ENCODE measurements at places on chromosomes 3 and 15. TPM values are rescaled to one million over a fixed set of nuclear protein-coding genes. Genes with fewer than 3 reads are reported as not detected.

DNA sequence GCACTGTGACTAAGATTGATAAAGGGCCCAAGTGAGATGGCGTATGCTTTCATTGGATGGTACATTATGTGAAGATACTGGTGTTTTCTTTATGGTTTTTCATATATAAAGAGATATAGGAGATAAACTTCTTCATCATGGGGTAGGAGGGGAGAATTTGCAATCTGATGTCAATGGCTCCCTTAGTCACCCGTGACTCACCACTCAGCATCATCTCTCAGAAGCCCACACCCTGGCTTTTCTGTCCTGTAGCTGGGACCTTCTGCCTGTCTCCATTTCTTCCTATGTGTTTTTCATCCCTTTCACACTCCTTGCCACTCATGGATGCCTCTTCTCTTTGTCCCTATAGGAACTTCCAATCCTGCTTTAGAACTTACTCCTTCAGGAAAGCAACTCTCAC is 114.3 kb upstream of the SEMA6D start:
- H3K27ac ChIP-seq = no peak overlapping the region
- no peak for DNase-seq
- H3K4me3 ChIP-seq = no peak overlapping the region
- no peaks in the 10 kb centered on the region for H3K4me1 ChIP-seq
- no peaks in the 10 kb centered on the region for H3K27me3 ChIP-seq

GRCh38 chr3:126571078-126571477 is 12.3 kb upstream of the C3orf22 start:
- no peak overlapping the region for H3K27ac ChIP-seq
- H3K36me3 ChIP-seq = no peaks in the 10 kb centered on the region
- no peak for DNase-seq
- H3K4me3 ChIP-seq = no peak overlapping the region

DNA sequence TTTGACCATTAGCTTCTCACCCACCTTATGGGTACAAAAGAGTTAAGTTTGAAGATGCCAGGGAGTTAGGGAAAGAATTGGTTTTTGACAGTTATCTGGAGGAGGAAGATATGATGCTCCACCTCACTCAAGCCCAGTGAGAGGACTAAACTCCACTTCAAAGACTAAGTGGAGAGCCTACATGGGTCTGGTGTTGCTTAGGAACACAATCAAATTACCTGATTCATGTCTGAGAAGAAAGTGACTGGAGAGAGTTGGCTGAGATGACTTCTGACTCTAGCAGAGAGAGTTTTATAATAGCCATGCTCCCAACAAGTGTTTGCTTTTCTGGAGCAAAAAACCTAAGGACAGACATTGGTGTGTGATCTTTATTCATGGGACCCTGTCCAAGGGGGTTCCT is 43.3 kb downstream of the SUCNR1 start:
- no peak overlapping the region for H3K27ac ChIP-seq
- H3K4me1 ChIP-seq = no peaks in the 10 kb centered on the region
- H3K36me3 ChIP-seq = no peaks in the 10 kb centered on the region
- no peak overlapping the region for H3K4me3 ChIP-seq
- no peak for DNase-seq

MYO5C gene
- 74.7 TPM for total RNA-seq

GRCh38 chr3:183555541-183556081 is at the start of gene KLHL6:
KLHL6 (minus strand) TSS chr3:183555706; CDS start chr3:183555653, 53 bp downstream.
- H3K27ac ChIP-seq = peak within 1 kb of the TSS; percentile 72
- H3K4me1 ChIP-seq = peaks cover 14% of the 10 kb centered on the region
- DNase-seq = peak; percentile 70
- H3K36me3 ChIP-seq = no peaks in the 10 kb centered on the region
- peak within 1 kb of the TSS; percentile 52 for H3K4me3 ChIP-seq

DNA sequence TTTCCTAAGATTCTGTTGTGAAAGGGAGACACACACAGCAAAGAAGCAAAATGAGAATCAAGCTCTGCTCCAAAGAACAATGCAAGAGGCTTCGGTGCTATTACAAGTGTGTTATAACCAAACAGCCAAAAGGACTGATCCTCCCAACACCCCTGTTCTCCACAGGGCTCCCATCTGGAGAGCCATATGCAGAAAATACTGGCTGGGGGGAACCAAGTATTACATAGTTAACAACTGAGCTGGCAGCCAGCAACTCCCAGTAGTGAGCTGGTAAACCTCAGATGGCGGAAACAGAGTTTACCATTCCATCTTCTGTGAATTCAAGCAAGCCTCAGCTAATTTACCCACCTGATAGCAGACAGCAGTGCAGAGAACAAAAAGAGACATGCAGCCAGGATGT is 156.4 kb downstream of the NTRK3 start:
- H3K4me3 ChIP-seq = no peak overlapping the region
- H3K36me3 ChIP-seq = no peaks in the 10 kb centered on the region
- H3K27ac ChIP-seq = no peak overlapping the region
- no peak for DNase-seq
- no peaks in the 10 kb centered on the region for H3K27me3 ChIP-seq
- H3K4me1 ChIP-seq = no peaks in the 10 kb centered on the region

DNA sequence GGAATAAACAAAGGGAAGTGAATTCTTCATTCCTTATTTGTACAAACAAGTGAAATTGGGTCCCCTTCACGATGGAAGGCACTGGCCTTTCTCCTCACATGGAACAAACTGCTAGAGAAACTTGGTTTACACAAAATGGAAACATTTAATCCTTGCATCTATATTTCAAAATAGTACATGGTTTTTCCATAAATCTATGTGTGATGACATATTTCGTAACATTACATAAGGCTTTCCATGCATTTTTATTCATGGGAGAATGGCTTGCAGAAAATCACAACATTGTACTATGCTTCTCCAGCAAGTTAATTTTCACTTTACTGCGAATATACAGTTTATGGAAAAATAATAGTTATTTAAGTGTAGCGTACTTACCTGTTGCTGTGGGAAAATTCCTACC is 81.0 kb upstream of the CDIN1 start:
- DNase-seq = no peak
- no peaks in the 10 kb centered on the region for H3K27me3 ChIP-seq
- H3K36me3 ChIP-seq = no peaks in the 10 kb centered on the region

- DNase-seq = no peak
- H3K4me3 ChIP-seq = no peak overlapping the region
- H3K4me1 ChIP-seq = no peaks in the 10 kb centered on the region
- H3K27ac ChIP-seq = no peak overlapping the region
- no peaks in the 10 kb centered on the region for H3K36me3 ChIP-seq
Measured at GRCh38 chr3:63022114-63022513, 146.9 kb upstream of the CADPS start.

MRAS gene
- total RNA-seq = 55.4 TPM

CLRN1 gene
- total RNA-seq = not detected

DNA sequence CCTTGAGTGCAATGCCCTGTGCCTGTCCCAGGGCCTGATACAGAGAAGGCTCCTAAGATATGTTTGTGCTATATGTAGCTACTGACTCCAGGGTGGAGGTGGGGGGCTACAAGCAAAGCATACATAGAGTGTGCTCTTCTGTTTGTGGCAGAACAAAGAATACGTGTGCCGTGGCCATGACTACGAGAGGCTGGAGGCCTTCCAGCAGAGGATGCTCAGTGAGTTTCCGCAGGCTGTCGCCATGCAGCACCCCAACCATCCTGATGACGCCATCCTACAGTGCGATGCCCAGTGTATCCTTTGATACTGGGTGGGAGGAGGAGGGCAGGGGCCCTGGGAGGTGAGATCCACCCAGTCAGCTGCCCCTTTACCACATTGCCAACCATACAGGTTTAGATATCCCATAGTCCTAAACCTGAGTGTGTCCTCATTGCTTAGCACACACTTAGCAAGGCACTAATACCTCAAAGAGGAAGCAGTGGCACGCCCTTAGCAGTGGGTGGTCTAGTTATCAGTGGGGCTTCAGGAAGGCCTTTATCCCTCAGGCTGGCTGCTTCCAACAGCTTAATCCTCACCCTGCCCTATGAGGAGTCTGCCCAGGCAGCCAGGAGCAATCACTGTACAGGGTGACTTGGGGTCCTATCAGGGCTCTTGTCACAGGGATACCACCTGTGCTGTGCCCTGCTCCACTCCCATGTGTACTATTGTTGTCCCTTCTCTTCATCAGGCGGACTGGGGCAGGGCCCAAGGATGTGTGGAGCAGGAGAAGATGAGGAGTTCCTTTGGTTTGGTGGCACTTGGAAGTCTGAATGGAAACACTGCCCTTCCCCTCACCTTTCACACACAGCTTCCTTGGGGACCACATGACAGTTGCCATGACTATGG is 30.1 kb upstream of the MANF start:
- DNase-seq = no peak
- H3K4me3 ChIP-seq = no peak overlapping the region
- no peaks in the 10 kb centered on the region for H3K4me1 ChIP-seq
- H3K27ac ChIP-seq = no peak overlapping the region

DNA sequence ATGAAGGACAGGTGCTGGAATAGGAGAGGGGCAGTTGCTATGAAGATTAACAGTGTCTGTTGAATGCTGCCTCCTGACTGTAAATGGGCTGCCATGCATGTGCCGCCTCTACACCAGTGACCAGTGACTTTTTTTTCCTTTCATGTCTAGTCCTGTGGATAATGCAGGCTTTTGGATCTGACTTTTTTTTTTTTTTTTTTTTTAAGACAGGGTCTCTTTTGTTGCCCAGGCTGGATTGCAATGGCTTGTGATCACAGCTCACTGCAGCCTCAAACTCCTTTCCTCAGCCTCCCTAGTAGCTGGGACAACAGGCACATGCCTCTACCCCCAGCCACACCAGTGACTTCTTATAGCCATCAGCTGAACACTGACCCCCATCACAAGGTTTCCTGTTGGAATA is 41.2 kb upstream of the AGBL1 start:
- DNase-seq = no peak
- no peak overlapping the region for H3K27ac ChIP-seq
- no peaks in the 10 kb centered on the region for H3K36me3 ChIP-seq
- no peak overlapping the region for H3K4me3 ChIP-seq
- peaks cover 5% of the 10 kb centered on the region for H3K27me3 ChIP-seq

DNA sequence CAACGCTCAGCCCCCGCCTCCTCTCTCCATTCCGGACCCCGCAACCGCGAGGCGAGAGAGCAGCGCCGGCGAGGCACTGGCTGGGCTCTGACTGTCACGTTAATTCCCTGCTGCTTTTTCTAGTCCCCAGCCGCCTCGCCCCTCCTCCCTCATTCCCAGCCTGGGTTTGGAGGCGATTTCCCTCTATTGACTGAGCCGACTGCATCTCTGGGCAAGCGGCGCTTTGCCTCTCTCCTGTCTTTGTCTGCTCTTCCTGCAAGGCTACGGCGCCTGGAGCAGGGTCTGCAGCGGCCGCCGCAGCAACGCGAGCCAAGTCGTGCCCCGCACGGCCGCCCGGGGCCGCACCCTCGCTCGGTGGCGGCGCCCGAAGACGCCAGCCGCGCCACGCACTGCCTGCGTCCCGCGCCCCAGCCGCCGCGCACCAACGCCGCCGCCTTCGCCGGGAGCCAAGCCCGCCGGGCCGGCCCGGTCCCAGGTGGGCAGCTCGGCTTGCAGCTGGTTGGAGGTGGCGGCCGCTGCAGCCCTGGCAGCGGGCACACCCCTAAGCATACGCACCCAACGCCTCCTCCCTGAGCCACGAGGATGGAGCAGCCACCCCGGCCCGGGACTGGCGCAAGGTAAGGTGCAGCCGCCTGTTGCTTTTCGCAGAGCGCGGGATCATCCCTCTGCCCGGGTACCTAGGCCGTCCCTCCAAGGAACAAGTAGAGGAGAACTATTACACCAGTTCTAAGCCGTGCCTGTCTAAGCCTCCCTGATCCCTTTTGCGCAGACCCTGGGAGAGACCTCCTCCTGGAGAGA is at the start of gene LRRC3B:
TSS of gene LRRC3B (plus strand) at position 152 of the 798 bp plus-strand sequence. CDS start 86,901 bp downstream, outside the sequence.
- H3K4me3 ChIP-seq = peak within 1 kb of the TSS; percentile 42
- peaks cover 18% of the 10 kb centered on the region for H3K4me1 ChIP-seq
- H3K27me3 ChIP-seq = peaks cover 39% of the 10 kb centered on the region
- no peak within 1 kb of the TSS for H3K27ac ChIP-seq
- peak; percentile 44 for DNase-seq

DNA sequence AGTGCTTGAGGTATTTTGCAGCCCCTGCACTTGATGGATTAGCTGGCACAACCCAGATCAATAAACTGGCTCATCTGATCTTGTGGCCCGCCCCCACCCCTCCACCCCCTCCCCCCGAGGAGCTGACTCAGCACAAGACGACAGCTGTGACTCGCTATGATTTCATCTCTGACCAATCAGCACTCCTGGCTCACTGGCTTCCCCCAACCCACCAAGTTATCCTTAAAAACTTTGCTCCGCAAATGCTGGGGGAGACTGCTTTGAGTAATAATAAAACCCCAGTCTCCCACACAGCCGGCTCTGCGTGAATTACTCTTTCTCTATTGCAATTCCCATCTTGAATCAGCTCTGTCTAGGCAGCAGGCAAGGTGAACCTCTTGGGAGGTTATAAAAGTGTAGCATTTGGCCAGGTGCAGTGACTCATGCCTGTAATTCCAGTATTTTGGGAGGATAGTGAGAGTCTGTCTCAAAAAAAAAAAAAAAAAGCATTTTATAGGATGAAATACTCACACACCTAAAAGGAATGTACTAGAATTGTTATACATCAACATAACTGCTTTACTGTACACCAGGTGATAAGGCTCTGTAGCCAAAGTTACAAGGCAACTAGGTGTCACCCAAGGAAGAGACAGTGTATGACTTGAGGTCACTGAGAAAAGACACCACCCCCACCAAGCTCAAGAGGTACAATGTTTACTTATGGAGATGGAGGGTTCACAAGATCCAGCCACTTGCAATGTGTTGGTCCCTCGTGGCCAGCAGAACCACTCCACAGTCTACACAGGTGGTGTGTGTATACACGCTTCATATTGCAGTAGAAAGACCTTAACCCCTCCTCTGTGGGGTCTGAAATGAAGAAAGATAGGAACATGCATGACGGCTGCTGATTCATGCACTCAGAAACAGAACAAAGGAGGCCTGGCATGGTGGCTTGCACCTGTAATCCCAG is 8.6 kb downstream of the ZNF445 start:
- no peak overlapping the region for H3K4me3 ChIP-seq
- no peaks in the 10 kb centered on the region for H3K27me3 ChIP-seq
- H3K36me3 ChIP-seq = peaks cover 27% of the 10 kb centered on the region

CA12 gene
- 4.9 TPM for total RNA-seq

- no peak overlapping the region for H3K27ac ChIP-seq
- H3K4me3 ChIP-seq = no peak overlapping the region
- H3K4me1 ChIP-seq = peaks cover 6% of the 10 kb centered on the region
- no peaks in the 10 kb centered on the region for H3K27me3 ChIP-seq
- H3K36me3 ChIP-seq = peaks cover 4% of the 10 kb centered on the region
Measured at GRCh38 chr3:72814308-72814707, 33.9 kb downstream of the SHQ1 start.

- H3K4me3 ChIP-seq = no peak overlapping the region
- no peaks in the 10 kb centered on the region for H3K36me3 ChIP-seq
- no peak for DNase-seq
- H3K27me3 ChIP-seq = no peaks in the 10 kb centered on the region
- peaks cover 13% of the 10 kb centered on the region for H3K4me1 ChIP-seq
- no peak overlapping the region for H3K27ac ChIP-seq
Measured at GRCh38 chr3:115361806-115362205, 214.7 kb upstream of the ZBTB20 start.

DNA sequence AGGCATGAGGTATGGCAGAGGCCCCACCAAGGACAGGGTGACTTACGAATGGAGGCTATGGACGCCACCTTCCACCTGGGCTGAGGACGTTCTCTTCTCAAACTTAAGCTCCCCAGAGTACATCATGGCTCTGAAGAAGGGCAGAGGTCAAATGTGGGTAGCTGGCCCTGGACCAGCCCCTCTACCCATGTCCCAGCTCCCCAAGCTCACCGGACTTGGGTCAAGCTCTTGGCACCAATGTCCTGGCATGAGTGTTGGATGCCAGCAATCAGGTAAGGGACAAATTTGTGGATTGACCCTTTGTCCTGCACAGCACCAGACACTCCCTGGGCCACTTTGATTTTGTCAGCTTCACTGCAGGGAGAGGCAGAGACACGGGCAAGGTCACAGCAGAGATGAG is 2.5 kb downstream of the NDUFAF3 start:
- H3K27ac ChIP-seq = no peak overlapping the region
- peaks cover 41% of the 10 kb centered on the region for H3K4me1 ChIP-seq
- DNase-seq = no peak
- peaks cover 42% of the 10 kb centered on the region for H3K36me3 ChIP-seq
